ENCODE measurements at places on chromosomes 2 and 18.

DNA sequence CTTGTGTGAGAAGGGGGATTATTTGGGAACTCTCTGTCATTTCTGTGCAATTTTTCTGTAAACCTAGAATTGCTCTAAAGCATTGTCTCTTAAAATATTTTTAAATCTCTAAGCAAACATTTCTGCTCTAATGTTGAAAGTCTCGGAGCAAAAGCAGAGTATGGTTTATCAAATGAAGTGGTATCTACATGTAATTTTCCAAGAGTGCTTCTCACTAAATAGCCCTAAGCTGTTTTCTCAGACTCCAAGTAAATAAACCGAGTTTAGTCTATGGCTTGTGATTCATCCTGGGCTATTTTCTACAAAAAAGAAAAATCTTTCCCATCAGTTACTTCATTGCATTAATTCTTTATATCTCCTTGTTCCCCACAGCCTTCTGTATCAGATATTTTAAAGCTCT, 90.8 kb downstream of the METTL4 start:
- no peak for DNase-seq

- peak; percentile 43 for DNase-seq
Observed at GRCh38 chr2:234269769-234270204, 219.3 kb downstream of the SPP2 start.

DNA sequence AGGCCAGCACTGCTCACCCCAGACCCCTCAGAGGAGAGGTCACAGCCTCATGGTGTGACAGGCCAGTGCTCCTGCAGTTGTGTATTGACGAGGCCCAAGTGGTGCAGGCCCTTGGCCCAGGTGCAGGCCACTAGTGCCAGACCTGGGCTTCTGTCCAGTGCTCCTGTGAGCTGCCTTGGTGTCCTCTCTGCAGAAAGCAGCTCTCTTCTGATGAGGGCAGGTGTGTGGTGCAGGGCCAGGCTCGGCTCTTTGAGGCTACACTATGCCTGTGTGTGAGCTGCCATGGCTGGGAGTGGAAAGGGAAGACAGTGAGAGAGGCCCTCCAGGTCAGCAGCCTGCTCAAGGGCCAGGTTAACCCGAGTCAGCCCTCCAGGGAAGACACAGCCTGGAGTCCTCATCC, 17.1 kb downstream of the EHD3 start:
- DNase-seq = no peak

DNA sequence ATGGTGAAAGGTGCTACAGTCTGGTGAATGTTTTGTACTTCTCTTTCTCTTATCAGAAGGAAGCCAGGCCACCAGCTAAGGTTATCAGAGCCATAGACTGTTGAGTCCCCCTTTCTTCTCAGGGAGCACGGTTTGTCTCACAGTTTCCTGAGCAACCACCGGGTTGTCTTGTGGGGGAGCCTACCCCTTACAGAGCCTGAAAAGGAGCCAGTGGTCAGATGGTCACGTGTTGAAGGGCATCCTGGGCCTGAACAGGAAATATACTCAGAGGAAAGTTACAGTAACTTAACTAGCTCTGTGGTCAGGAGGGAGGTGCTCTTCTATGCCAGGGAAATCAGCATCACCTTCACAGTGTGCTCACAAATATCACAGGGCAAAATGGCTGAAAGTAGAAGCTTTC, 11.6 kb downstream of the CD28 start:
- DNase-seq = no peak

- peak; percentile 52 for DNase-seq
Observed at GRCh38 chr2:160156665-160157064, 43.4 kb downstream of the ITGB6 start.

- DNase-seq = peak; percentile 50
Observed at GRCh38 chr2:206176121-206176520, 16.4 kb downstream of the EEF1B2 start.

DNA sequence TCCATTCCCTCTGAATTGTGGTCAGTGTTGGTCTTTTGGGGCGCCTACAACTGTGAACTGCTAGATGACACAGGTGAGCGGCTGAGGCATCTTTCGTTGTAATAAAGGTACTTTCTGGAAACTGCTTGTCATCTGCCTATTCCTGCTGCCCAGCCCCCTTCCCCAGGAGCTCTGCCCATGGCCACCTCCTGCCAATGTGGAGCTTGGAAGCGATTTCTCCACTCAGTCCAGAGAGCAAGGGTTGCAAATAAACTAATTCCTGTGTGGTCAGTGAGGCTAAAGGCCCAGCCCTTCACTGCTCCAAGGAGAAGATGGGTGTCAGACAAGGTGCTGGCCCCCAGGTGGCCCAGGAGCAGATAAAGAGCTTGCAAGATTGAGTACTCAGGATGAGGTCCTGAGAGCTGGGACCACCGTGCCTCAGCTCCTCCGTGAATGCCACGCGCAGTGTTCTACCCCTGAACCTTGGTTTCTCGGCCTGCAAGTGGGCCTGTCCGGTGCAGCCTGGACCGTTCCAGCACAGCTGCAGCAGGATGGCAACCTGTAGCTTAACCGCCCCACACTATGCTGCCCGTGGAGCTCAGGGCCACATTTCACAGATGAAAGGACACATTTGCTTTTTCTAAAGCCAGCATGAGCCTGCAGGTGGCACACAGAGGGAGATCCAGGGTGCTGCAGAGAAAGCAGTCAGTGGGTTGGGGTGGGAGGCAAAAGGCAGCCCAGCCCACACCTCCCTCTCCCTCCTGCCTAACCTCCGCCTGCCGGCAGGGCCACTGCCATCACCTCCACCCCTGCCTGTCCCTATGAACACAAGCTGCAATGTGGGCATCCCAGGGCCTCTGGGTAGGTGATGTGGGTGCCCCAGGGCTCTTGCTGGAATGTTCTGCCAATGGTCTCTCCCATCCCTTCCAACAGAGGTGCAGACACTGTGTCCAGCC, 78.7 kb upstream of the OTOF start:
- DNase-seq = no peak

- no peak for DNase-seq
Observed at GRCh38 chr18:27632706-27633105, 447.6 kb upstream of the CHST9 start.

GRCh38 chr2:28319118-28320008, 73.3 kb upstream of the FOSL2 start:
- DNase-seq = no peak

GRCh38 chr2:151239624-151240023, 22.0 kb downstream of the RBM43 start:
- no peak for DNase-seq

DNA sequence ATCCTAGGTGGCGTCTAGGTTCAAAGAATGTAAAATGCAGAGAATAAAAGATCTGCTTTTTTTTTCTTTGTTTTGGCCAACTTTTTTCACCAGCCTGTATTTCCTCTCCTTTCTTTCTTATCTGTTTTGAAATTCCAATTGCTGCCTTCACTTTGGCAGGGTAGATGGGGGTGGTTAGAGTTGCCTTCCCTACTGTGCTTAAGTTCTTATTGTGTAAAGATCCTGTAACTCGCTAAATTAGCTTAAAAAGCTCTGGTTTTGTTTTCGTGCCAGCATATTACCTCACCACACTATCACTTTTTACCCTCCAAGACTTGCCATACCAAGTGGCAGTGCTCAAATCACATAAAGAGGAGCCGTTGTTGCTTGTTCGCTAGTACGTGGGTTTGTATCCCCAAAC, 921.7 kb downstream of the DPP10 start:
- DNase-seq = no peak

DNA sequence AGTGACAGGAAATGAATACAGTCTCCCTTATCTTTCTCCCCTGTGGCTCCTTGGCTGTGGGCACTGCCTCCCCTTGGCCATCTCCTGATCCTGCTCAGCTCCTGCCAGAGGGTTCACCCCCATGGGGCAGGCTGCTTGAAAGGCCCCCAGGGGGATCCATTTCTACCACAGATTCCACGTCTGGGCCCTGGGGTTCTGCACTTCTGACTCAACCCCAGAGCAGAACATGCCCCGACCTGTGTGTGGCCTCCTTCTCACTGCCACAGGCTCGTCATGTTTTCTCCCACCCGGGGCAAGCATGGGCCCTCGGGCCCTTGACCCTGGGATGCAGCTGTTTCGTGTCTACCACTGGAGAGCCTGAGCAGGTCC, 122.2 kb downstream of the ACKR3 start:
- DNase-seq = no peak

- peak; percentile 68 for DNase-seq
Observed at GRCh38 chr2:188969236-188969635, 4.9 kb upstream of the COL3A1 start.

DNA sequence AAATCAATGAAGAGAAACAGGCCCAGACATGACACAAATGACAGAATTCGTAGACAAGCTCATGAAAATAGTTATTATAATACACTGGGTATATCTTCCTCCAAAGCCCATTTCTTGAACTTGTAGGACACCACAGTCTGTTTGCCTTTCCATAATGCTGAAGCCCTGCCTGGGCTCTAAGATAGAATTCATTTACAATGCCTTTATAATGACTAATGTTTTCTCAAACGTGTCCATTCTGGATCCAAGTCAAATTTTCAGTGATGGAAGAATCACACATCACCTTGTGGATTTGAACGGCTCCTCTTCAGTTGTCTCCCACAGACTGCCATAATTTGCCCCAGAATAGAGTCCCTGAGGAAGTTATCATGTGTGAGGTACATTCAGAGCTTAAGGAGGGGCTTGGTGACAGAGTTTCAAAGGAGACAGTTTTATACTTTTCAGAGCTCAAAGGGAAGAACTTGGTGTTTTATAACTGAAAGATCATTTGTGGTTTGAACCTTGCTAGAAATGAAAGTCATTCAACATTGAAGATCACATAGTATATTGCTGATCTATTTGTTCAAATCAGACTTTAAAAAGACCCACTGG, 38.2 kb downstream of the CASP8 start:
- peak; percentile 9 for DNase-seq

DNA sequence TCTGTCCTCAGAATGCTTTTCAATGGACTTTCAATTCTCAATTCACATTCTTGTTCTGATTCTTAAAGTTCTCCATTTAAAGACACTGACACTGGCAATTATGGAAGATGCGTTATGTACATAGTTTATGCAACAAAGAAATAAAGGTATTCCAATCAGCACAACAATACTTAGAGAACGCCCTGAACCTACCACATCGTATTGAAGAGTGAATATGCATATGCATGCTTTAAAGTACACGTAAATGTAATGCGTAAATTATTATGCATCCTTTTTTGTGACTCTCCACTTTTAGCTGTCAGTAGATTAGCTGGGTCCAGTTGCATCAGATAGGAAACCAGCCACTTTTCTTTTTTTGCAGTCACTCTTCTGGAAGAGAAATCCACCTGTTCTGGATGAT, 83.5 kb downstream of the RBM43 start:
- no peak for DNase-seq

- no peak for DNase-seq
Observed at GRCh38 chr2:71346065-71346464, 14.5 kb downstream of the ZNF638 start.

- no peak for DNase-seq
Observed at GRCh38 chr2:173684896-173685459, 280.2 kb downstream of the SP3 start.

- no peak for DNase-seq
Observed at GRCh38 chr2:168008646-168009195, 238.7 kb downstream of the STK39 start.

DNA sequence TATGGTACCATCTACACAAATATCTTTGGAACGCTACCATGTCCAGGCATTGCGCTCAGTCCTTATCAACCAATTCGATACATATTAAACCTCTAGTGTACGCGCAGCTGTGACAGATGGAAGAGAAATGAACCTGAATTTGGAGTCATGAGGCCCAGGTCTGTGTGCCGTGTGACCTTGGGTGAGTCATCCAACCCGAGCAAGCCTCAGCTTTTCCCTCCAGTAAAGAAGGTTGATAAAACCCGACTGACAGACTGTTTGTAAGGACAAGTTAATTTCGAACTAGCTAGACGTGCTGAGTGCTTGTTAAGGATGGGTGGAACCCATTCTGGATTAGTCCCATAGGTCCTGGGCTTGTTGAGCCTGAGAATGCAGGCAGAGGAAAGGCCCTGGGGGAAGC, 28.2 kb downstream of the GREB1 start:
- no peak for DNase-seq

GRCh38 chr2:161480123-161480522, 64.0 kb downstream of the TBR1 start:
- no peak for DNase-seq

DNA sequence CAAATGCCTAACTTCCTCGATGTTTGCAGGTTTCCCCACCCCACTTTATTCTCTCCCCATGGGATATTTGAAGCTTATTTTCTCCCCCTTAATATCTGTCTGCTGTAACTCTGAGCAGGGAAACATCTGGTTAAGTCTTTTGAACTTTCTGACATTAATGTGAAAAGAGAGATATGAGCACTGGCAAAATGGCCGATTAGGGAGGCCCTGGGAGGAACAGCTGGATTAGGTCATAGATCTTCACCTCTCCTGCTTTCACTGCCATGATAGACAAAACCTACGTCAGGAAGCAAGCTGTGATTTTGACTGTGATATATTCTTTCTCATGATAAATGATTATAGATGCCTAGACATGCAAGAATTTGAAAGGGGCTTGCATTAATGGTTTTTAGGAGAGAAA, 43.6 kb downstream of the LYPD6B start:
- DNase-seq = no peak

DNA sequence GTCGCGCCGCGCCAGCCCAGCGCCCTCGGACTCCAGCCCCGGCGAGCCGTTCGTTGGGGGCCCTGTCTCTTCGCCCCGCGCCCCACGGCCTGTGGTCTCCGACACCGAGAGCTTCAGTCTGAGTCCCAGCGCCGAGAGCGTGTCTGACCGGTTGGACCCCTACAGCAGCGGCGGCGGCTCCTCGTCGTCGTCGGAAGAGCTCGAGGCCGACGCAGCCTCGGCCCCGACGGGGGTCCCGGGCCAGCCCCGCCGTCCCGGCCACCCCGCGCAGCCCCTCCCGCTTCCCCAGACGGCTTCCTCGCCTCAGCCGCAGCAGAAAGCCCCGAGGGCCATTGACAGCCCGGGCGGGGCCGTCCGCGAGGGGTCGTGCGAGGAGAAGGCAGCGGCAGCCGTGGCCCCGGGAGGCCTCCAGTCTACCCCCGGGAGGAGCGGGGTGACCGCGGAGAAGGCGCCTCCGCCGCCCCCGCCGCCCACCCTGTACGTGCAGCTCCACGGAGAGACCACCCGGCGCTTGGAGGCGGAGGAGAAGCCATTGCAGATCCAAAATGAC, 1.4 kb downstream of the PHLPP1 start:
- DNase-seq = peak; percentile 8

DNA sequence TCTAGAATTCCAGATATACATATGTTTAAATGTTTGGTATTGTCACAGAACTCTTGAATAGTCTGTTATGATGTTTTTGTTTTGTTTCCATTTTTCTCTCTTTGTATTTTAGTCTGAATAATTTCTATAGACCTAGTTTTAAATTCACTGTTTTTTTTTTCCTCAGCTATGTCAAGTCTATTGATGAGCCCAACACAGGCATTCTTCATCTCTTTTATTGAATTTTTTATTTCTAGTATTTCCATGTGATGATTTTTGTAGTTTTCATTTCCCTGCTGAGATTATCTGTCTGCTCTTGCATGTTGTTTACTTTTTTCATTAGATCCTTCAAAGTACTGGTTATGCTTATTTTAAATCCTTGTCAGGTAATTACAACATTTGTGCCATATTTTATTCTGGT, 254.7 kb downstream of the C1D start:
- DNase-seq = no peak

DNA sequence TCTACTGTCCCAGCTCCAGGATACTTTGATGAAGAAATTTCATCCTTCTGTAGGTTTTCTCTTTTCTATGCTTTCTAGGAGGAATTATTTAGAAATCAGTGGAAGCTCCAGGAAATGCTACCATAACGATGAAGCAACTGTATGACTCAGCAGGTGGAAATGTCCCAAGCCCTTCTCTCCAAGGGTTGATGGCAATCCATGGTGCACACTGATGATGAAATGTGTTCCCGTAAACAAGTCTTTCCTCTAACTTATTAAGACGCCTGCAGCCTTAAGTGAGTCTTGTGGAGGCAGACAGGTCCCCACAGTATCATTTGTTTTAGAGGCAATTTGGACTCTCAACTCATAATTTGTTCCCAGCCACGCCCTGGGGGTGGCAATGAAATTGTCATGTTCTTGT, 777.6 kb upstream of the SOX11 start:
- no peak for DNase-seq
